ENCODE measurements at places on chromosomes 2 and 18.

GRCh38 chr2:199855812-199856211, 4.8 kb upstream of the FTCDNL1 start:
- no peak for DNase-seq

DNA sequence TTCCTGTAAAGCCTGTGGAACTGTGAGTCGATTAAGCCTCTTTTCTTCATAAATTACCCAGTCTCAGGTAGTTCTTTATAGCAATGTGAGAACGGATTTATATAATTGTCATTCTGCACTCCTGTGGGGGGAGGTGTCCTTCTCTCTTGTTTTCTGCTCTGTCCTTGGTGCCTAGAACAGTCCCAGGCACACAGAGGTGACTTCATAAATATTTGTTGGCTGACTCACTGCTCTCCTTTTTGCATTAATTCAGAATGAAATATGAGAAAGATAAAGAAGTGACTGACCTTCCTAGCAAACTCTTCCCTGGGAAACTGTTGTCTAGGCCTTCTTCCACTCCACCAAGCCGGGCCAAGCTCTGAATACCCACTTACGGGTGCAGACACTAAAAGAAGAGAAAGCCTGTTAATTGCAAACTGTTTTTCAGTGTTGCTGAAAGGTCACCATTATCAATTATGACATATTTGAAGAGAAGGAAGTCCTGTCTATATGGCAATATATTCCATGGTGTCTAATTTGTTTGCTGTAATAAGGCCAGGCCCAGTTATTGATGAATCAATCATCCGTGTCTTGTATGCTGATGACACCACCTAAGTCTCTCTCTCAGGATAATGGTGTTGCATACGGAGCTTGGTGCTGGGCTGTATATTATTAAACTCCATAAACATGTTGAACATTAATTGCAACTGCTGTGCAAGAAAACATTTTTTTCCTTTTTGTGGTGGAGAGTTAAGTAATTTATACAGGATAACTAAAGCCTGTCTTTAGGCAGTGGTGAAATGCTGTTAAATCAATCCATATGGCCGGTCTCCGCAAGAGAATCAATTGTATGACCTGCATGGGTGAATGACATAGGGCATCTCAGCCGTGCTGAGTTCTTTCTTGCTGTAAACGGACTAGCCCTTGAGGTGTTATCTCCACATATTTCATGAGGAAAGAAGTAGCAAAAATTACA, 567.5 kb downstream of the SLC4A3 start:
- DNase-seq, result no peak

GRCh38 chr2:110735366-110735765, 3.0 kb downstream of the ACOXL start:
- DNase-seq, result no peak

- no peak for DNase-seq
Measured at GRCh38 chr2:50546790-50547189, 485.1 kb downstream of the NRXN1 start.

DNA sequence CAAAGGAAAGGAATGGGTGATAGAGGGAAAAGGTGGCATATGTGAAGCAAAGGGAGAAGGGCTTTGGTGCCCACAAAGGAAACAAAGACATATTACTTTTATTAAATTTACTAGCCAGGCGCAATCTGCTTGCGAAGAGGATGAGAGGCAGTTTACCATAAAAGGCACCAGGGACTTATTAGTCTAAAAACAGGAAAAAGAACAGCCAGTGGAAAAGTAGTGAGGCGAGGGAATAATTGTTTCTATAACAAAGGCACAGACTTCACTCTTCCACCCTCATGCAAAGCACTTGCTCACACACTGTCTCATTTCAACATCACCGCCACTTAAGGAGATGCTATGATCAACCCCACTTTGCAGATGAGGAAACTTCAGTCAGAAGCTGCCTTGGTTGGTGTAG, 210.5 kb downstream of the ALPK2 start:
- DNase-seq, result no peak

DNA sequence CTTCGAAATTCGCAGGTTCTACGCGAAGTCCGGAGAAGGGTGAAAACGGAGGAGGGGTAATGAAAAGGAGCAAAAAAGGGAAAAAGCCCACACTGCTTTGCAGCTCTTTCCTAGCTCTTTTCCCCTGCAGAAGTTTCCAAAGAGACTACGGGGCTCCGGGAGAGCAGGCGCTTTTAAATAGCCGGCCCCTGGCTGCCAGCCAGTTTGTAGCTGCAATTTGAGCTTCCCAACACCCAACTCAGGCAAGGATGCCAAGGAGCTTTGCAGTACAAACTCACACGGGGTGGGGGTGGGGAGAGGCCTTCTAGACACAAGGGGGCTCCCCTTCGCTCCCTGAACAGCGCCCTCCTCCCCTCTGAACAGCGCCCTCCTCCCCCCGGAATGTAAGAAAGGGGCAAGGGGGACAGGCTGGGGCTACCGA, at the start of gene IGFBP5:
TSS of gene IGFBP5 (minus strand) at position 149 of the 421 bp plus-strand sequence. CDS start 774 bp downstream, outside the sequence.
- DNase-seq, result no peak

DNA sequence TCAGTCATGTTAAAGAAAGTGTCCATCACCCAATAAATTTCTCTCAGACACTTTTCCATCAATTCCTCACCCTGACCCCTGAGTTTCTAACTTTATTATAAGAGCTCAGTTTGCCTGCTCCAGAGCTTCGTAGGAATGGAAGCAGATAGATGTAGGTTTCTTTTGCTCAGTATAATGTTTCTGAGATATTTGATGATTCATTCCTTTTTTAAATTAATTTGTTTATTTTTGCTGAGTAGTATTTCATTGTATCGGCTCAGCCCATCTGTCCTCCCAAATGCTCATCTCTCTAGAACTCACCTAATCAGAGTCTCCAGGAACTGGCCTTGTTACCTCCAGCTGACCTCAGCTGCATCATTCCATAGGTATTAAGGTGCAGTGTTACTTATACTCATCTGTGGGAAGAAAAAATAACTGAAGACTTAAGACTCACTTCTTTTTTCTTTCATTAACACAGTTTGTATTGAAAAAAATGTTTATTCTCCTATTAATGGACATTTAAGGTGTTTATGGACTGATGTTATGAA, 11.9 kb upstream of the BCL2L11 start:
- DNase-seq, result no peak

Data from stimulated activated CD8-positive, alpha-beta memory T cell treated with anti-CD3 and anti-CD28 coated beads, Interleukin-7, amount 100 ng/mL, for 1 hour (primary cell).